M059J (cell line): ENCODE measurements at places on chromosomes 11 and 22. TPM values are rescaled to one million over a fixed set of nuclear protein-coding genes. Genes with fewer than 3 reads are reported as not detected.

Gene CCDC81
- 0.79 TPM in 2 replicates for total RNA-seq

Gene GLYAT
- not detected in 2 replicates for total RNA-seq

Gene TEX12
- 0.22 TPM in 1 of 2 replicates, not detected in the other for total RNA-seq

Gene RFPL1
- not detected in 2 replicates for total RNA-seq

Gene PAX6
- total RNA-seq: 30.6 and 36.2 TPM in 2 replicates

Gene SCGB2A2
- not detected in 2 replicates for total RNA-seq

Gene FZD4
- 4.4 and 6.8 TPM in 2 replicates for total RNA-seq

Gene OR4C15
- not detected in 2 replicates for total RNA-seq

Gene PRR5L
- 72.9 and 81.1 TPM in 2 replicates for total RNA-seq

DNA sequence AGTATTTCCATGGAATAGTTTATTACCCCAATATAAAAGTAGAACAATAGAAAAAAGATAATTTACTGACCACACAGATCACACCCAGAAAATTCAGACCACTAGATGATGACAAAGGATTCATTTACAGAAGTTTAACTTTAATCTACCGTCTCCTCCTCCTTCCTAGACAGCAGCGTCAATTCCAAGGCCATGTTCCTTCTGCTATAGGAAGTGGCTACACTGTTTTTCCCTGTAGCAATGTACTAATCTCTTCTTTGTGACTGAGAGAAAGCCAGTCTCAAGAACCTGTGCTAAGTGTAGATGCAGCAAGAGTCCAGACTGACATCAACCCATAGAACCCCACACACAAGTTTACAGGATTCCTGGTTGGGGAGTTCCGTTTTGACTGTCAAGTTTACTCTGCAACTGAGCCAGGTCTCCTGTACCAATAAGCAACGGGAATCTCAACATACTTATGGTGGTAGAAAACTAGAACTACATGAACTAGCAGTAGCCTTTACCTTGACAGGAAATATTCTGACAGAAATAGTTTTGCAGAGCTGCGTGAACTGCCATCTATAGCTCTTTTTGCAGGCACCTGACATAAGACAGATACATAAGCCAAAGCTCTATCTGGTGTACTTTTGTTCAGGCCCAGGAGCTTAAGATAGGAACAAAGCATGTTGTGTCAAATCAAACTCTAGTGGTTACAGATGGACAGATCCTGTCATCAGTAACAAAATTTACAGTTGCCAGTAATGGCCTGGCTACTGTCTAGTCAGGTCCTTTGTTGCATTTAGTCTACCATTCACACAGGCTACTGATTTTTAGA is 42.9 kb downstream of the MRTFA start:
- DNase-seq: no peak

DNA sequence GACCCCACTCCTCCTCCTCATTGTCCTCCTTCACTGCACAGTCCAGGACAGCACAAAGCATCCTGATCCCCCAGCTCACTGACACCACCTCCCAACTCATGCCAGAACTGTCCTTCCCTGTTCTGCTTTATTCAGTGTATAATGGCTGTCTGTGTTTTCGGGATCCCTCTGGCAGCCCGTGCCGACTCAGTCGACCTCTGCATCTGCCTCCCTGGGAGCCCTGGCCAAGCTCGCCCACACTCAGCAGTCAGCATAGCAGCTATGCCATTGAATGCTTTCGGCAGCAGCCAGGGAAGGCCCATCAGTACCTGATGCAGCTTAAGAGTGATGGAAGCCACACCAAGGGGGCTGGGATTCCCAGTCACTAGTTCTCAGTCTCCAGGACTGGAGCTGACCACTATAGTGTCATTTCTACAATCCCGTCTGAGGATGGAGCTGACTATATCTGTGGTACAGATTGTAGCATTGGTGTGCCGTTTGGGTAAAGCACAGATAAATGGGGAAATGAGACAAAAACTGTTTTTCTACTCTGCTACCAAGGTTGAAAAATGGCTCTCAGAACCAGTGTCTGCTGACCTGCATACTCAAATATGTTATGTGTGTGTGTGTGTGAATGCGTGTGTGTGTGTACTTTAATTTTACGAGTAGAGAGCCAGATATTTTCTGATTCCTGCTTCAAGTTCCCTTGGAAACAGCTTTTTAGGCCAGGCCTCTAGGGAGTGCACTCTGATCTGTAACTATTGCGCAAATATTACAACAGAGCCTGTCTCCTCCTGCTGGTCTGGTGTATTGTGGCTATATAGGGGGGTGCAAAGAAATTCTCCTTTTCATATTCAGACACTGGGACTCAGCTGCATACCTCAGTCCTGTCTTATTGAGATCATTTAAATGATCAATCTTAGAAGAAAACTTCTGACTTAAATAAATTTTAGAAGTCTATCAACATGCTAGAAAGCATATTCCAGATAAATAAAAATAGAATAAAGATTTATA is 78.8 kb upstream of the TOP3B start:
- DNase-seq: no peak

GRCh38 chr22:47210112-47210657 is 447.7 kb downstream of the TBC1D22A start:
- DNase-seq: no peak

GRCh38 chr11:63937713-63938478 is 906 bp upstream of the NAA40 start:
- DNase-seq: no peak

DNA sequence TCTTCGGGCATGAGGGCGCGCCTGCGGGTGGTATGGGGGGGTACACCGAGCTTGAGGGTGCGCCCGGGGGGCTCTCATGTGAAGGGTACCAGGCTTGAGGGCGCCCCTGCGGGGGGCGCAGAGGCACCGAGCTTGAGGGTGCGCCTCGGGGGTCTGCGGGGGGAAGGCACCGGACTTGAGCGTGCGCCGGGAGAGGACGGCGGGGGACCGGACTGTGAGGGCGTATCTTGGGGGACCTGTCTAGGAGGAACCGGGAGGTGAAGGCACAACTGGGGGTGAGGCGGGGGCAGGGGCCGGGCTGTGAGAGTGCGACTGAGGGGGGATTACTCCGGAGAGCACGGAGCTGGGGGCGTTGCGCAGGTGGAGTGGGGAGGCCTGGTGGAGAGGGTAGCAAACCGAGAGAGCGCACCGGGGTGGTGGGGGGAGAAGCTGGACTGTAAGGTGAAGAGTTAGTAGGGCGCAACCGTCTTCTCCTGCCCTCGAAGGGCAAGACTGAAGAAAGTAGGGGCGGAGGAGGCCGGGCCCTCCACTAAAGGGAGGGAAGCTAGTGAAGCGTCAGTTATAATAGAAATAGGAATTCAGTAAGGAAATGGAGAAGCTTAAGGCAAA is 1.1 kb upstream of the DDX6 start:
- DNase-seq: no peak

GRCh38 chr11:74579577-74580270 is 12.7 kb upstream of the POLD3 start:
- DNase-seq: no peak

GRCh38 chr22:25928038-25928437 is 186.1 kb downstream of the MYO18B start:
- no peak for DNase-seq

- DNase-seq: no peak
These were observed 17.9 kb upstream of the EP300 start for GRCh38 chr22:41074466-41074865.

GRCh38 chr22:29145321-29146072 is 60.2 kb upstream of the EMID1 start:
- DNase-seq: no peak

DNA sequence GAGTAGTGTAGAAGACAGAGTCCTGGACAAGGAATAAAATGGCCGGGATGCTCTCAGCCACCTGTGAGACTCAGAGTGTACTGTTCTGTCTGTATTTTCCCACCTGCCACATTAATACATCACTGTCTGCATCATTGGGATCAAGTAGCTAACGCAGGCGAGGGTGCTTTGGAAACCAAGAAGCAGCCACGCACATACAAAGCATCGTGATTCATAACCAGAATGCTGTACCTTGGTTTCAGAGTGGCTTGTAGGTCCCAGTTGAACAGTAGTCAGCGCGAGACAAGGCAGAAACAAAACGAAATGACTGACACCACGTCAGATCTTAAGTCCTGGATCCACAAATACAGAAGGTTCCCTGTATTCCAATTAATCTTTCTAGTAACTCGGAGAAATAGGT is 198.3 kb downstream of the GRIK4 start:
- no peak for DNase-seq

DNA sequence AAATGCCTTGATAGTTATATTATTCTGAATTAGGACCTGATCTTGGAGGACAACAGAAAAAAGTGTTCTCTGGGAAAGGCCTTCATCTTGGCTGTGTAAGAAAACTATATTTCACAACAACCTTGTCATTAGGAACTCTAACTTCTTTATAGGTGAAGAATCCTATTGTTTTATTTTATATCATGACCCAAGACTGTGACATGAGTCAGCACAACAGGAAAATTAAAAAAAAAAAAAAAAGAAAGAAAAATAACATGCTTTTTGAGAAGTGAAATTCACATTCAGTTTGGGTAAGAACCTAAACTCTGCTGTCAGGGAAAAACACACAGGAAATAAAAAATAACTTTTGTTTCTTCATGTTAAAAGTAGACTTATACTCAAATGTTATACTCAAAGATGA is 11.7 kb upstream of the FOLR2 start:
- DNase-seq: no peak

GRCh38 chr11:120139316-120140069 is 1.6 kb upstream of the TRIM29 start:
- no peak for DNase-seq

GRCh38 chr11:128734103-128734831 is 40.4 kb downstream of the FLI1 start:
- DNase-seq: no peak

DNA sequence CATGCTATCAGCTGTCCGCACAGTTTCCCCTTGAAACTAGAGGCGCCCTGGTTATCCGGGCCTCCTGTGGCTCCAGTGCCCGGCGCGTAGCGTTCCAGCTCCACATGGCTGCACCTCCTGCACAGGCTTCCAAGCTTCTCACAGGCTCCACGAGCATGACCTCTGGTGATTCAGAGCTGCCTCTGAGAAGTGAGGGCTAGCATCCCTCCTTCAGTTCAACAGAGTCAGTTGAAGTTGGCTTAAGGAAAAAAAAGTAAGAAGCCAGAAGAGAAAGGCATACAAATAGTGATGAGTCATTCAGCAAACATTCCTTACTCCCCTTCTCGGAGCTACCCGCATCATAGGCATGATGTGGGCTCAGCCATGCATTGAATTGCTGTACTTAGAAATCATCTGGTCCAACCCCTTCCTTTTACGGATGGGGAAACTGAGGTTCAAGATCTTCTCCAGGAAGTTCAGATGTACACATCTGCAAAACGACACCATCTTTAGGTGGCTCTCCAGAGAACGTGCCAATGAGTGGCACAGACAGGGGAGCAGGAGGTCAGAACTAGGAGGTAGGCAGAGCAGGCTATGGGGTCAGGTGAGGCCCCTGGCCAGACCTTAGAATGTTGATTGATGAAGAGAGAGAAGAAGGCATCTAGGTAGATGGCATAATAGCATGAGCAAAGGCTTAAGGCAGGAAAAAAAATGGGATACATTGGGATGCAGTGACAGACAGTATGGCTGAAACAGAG is 216.3 kb upstream of the TBCEL start:
- DNase-seq: peak; percentile 96

DNA sequence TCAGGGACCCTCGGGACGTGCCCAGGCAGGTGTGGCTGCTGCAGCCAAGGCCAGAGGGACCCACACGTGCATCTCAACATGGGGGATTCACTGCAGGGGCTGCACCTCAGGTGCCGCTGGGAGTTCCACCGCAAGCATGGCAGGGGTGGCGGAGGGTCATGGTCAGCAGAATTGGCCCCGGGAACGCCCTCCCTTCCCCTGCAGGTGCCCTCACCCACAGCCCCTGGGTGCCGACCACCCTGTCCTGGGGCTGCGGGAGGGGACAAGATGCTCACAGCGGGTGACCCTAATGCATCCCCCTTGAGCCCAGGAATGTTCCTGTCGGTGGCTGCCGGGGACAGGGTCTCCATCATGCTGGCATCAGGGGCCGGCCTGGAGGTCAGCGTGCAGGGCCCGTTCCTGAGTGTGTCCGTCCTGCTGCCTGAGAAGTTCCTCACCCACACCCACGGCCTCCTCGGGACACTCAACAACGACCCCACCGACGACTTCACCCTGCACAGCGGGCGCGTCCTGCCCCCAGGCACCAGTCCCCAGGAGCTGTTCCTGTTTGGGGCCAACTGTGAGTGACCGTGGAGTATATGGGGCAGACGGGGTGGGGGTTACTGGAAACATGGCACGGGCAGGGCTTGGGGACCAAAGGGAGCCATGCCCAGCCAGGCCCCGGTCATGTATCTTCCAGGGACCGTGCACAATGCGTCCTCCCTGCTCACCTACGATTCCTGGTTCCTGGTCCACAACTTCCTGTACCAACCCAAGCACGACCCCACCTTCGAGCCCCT is 5.8 kb downstream of the SUSD2 start:
- DNase-seq: no peak

DNA sequence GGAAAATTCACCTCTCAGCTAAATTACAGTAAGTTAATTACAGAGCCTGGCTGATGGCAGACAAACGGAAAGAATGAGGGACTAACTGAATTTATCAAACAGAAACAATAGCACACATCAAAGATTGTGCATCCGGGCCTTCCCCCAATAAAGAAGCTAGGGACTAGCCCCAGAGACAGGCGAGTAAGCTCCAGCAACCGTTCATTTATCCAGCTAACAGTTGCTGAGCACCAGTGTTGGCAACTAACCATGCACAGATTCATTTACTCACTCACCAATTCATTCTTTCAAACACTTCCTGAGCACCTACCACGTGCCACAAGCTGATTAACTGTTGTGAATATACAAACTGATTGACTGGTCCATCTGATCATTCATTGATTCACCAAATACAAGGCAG is 51.2 kb downstream of the SMCO4 start:
- DNase-seq: no peak

- DNase-seq: no peak
These were observed 12.7 kb downstream of the ANO3 start for GRCh38 chr11:26344647-26345046.

DNA sequence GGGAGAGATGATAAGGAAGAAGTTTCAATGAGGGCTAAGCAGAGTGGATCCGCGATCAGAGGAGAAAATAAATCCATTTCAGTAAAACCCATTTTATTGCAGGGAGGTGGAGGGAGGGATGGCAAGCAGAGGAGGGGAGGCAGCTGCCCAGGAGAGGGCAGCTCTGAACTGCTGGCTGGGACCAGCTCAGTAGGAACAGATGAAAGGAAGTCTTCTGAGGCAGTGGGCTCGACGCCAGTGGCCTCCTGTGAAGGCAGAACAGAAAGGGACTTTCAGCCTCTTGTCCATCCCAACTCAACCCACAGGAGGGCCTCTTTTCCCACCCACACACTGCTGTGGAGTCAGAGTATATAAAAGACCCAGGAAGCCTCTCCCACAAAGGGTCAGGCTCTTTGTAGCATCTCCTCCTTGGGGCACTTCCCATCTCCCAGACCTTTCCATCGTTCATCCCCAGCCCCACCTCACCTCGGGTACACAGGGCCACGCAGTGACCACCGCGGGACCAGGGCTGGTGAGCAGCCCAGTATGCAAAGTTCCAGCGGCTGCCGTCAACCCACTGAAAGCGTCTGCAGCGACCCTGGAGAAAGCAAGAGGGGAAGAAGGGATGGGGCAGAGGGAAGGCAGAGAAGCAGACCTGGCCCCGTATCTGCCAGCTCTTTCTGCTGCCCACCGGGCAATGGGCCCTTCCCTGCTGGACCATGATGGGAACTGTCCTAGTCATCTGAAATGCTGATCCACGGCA is 3.0 kb downstream of the PRG2 start:
- DNase-seq: peak; percentile 23
